ENCODE measurements at places on chromosomes 3 and 15.

- peaks cover 30% of the 10 kb centered on the region for H3K4me1 ChIP-seq
- no peaks in the 10 kb centered on the region for H3K27me3 ChIP-seq
- no peaks in the 10 kb centered on the region for H3K36me3 ChIP-seq
Observed at GRCh38 chr3:107416138-107416537, 38.9 kb downstream of the CCDC54 start.

- no peaks in the 10 kb centered on the region for H3K27me3 ChIP-seq
- H3K4me1 ChIP-seq, result peaks cover 27% of the 10 kb centered on the region
- DNase-seq, result no peak
- no peak overlapping the region for H3K4me3 ChIP-seq
- no peak overlapping the region for H3K27ac ChIP-seq
Observed at GRCh38 chr3:11551036-11551435, 92.7 kb downstream of the VGLL4 start.

DNA sequence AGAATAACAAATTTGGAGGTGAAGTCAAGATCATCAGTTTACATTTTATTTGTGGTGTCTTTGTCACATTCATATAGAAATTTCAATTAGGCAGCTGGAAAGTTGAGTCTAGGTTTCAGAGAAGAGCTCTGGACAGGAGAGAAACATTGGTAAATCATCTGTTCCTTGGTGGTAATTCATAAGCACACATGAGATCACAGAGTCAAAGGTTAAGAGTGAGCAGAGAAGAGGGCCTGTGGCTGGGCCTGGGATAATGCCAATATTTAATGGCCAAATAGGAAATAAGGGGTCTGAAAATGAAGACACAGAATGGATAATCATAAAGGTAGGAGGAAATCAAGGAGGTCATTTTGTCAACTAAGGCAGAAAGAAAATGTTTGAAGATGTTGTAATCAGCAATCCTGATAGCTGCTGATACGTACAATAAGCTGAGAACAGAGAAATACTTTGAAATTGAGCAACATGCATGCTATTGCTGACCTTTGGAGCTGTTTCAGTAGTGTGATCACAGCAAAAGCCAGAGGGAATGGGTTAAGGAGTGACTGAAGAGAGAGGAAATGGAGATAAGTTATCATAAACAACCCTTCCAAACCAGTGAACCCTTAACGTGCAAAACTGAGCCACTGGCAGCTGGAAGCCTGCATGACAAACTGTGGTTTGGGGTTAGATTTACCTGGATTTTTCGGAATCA is 692.8 kb downstream of the AGBL1 start:
- H3K4me3 ChIP-seq, result no peak overlapping the region
- no peaks in the 10 kb centered on the region for H3K4me1 ChIP-seq
- DNase-seq, result no peak

- no peaks in the 10 kb centered on the region for H3K4me1 ChIP-seq
- H3K36me3 ChIP-seq, result no peaks in the 10 kb centered on the region
- H3K27me3 ChIP-seq, result no peaks in the 10 kb centered on the region
- no peak overlapping the region for H3K27ac ChIP-seq
- DNase-seq, result no peak
Observed at GRCh38 chr15:54675241-54675640, 521.5 kb downstream of the RSL24D1 start.

DNA sequence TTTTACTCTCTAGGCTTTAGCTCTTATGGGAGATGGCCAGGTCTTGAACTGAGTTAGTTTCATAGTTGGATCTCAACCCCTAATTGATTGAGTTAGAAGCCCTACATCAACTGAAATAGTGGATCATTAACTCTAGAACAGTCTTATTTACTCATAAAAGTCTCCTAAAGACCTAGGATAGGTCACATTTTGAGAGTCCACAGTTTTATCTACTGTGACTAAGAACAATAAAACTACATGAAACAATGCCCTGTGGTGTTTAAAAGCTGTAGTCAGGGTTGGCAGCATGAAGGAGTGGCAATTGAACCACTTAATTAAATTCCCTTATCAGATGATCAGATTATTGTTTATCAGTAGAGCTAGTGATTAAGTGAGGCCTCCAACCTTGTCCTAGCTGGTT is 22.2 kb upstream of the IDH2 start:
- H3K4me1 ChIP-seq, result no peaks in the 10 kb centered on the region
- no peaks in the 10 kb centered on the region for H3K36me3 ChIP-seq
- peaks cover 16% of the 10 kb centered on the region for H3K27me3 ChIP-seq
- DNase-seq, result no peak

DNA sequence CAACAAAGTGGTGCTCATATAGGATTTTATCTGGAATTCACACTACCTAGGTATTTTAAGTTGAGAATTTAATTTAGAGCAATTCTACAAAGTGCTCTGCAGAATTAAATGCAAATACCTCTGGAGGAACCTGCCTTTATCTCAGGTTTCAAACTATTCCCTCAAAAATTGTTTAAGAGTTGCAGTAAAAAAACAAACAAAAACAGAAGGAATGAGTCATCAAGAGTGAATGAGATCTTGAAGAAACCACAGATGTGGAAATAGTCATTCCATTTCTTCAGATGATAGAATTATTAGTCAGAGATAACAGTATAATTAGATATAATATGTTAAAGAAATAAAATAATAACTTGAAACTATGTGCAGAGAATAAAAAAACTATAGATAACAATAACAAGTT is 80.8 kb upstream of the SCN5A start:
- H3K36me3 ChIP-seq, result no peaks in the 10 kb centered on the region
- no peak overlapping the region for H3K27ac ChIP-seq
- peaks cover 16% of the 10 kb centered on the region for H3K27me3 ChIP-seq
- peaks cover 8% of the 10 kb centered on the region for H3K4me1 ChIP-seq
- no peak overlapping the region for H3K4me3 ChIP-seq

GRCh38 chr15:63323798-63324563 is 46.6 kb downstream of the APH1B start:
- no peak overlapping the region for H3K4me3 ChIP-seq
- no peak overlapping the region for H3K27ac ChIP-seq
- DNase-seq, result no peak
- H3K4me1 ChIP-seq, result no peaks in the 10 kb centered on the region
- H3K36me3 ChIP-seq, result peaks cover 8% of the 10 kb centered on the region

DNA sequence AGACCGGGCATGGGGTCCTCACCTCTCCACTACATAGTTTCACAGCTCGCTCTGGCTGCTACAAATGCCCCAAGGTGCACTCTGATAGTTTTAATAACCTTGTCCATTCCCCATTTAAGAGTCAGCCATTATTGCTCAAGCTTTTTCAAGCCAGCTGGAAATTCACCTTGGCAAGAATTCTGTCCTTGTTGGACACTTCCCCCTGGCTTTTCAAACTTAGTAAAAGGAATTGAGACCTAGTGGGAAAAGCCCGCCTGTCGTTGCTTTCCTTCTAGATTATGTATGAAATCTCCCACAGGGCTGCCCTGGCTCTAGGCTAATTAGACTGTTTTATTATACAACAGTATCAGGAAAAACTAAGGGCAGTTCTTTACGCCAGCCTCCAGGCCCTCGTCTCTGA is 293.7 kb upstream of the GADL1 start:
- no peaks in the 10 kb centered on the region for H3K27me3 ChIP-seq
- H3K36me3 ChIP-seq, result no peaks in the 10 kb centered on the region
- peaks cover 7% of the 10 kb centered on the region for H3K4me1 ChIP-seq
- DNase-seq, result no peak
- H3K27ac ChIP-seq, result no peak overlapping the region
- no peak overlapping the region for H3K4me3 ChIP-seq

DNA sequence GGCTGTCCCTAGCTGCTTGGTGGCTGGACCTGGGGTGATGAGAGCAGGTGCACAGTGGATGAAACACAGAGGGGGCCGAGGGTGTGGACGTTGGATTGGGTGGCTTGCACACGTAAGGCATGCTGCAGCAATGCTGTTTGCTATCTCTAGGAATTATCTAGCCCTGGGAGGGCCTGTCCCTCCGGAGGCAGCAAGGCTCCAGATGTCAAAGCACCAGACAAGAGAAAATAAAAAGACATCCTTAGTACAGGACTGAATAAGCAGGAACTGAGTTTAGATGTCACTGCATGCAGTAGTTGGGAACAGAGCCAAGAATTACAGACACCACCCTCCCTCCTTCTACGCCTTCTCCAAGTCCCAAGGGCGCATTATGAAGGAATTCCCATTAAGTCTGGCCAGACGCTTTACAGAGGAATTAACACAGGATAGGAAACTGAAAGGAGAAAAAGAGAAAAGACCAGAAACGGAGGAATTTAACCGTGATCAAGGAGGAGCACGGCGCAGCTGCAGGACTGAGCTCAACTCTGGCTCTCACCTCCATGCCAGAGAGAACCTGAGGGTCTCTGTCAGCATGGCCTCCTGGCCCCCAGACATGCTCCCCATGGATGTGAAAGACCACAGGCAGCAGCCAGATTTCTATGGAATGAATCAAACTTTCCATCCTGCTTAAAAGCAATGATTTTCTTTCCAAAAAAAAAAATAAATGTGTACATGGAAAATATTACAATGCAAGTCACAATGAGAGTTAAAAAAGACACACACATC is 13.8 kb downstream of the ATP10A start:
- no peak overlapping the region for H3K27ac ChIP-seq
- H3K4me3 ChIP-seq, result no peak overlapping the region
- DNase-seq, result no peak
- no peaks in the 10 kb centered on the region for H3K27me3 ChIP-seq
- H3K4me1 ChIP-seq, result no peaks in the 10 kb centered on the region

- H3K4me1 ChIP-seq, result peaks cover 13% of the 10 kb centered on the region
- no peaks in the 10 kb centered on the region for H3K27me3 ChIP-seq
- H3K27ac ChIP-seq, result no peak overlapping the region
- H3K36me3 ChIP-seq, result no peaks in the 10 kb centered on the region
Observed at GRCh38 chr3:102457644-102458043, 22.8 kb downstream of the ZPLD1 start.

DNA sequence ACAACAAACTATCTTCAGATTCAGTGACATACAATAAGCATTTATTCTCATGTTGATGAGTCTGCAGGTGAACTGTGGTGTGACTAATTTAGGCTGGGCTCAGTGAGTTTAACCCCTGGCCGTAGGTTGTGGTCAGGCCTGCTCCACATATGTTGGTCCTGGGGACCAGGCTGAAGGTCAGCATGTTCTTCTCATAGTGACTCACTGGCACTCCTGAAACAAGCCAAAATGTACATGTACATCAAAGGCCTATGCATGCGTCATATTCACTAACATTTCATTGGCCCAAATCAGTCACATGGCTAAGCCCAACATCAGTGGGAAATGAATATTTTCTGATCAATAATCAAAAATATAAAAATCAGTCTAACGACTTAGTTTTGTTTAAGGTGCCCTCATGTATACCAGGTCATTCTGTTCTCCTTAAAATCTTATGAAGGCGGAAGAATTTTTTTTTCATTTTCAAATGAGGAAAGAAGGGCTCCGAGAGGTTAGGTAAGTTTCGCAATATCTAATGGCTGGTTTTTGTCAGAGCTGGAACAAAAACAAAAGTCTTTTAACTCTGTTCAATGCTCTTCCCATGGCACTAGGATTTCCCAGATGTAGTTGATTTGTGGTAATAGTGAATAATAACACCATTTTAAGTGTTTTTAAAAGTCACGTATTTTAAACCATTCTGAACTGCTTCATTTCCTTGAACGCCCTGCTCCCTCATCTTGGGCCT is 148.5 kb downstream of the MFSD1 start:
- no peak overlapping the region for H3K27ac ChIP-seq
- H3K4me3 ChIP-seq, result no peak overlapping the region
- H3K36me3 ChIP-seq, result no peaks in the 10 kb centered on the region
- no peaks in the 10 kb centered on the region for H3K4me1 ChIP-seq
- peak; percentile 23 for DNase-seq

GRCh38 chr15:79084308-79084968 is 6.1 kb downstream of the RASGRF1 start:
- H3K27me3 ChIP-seq, result peaks cover 75% of the 10 kb centered on the region
- no peaks in the 10 kb centered on the region for H3K4me1 ChIP-seq
- no peak for DNase-seq
- H3K27ac ChIP-seq, result no peak overlapping the region

DNA sequence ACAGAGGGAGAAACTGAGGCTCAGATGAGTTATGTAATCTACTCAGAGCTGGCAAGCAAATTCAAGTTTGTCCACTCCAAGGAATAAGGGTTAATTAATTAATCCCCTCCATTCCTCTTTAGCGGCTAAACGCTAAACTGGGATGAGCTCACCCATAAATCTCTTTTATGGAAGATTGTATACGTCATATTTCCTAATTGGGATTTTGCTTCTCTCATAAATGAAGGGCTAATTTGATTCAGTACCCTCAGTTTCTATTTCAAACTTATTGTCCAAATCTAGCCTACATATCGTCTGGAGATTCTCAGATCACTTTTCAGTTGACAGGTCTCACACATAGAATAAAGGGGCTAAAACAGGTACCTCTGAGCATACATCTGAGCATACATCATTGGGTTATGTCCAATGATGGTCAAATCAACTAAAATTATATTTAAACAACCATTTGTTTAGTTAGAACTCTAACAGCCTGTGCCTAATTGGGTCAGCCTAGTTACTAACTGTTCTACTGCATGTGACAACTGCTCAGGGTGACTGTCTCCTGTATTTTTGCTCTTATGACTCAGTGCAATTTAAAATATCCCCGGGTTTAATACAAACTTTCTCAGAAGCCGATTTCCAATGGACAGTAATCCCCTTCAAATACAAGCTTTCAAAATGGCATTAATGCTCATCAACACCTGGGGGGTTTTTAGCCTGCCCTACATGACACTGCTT is 57.6 kb upstream of the PLXND1 start:
- peaks cover 25% of the 10 kb centered on the region for H3K4me1 ChIP-seq
- H3K27ac ChIP-seq, result peak overlapping the region; percentile 68
- H3K27me3 ChIP-seq, result no peaks in the 10 kb centered on the region

DNA sequence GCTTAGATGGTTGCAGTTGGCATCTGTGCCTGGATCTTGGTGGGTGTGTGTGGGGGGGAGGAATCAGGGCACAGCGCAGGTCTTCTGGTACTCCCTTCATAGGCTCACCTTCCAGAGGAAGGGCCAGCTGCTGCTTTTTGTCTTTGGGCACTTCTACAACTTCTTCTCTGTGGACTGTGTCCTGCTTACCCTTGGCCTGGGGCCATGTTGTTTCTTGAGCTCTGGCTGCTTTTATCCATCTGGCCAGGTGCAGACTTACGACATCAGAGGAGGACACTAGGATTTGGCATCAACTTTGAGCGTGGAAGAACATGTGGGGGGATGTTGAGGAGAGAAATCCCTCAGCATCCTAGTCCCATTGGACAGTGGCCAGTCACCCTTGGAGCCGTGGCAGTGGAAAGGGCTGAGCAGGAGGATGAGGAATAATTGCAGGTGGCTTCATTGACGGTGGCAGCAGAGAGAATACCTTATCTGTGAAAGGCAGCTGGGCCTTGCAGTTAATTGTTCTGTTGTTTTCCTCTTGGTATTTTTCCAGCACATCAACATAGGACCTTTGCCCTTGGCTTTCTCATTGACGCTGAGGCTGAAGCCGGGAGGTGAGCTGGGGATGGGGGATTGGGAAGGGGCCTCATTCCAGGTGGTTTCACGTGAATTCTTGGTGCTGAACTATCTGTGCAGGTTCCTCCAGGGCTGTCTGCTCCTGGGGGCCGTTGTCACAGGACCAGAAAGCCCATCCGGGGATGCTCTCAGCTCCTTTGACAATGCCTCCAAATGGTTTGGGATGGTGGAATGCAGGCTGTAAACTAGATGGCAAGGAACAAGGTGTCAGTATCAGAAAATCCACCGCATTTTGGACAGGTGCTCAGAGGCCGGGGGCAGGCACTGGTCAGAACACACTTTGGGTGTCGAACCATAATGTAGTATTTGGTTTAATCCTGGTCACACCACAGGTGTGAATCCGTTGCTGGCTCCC is 9.7 kb downstream of the EPHB1 start:
- no peaks in the 10 kb centered on the region for H3K36me3 ChIP-seq
- no peak for DNase-seq
- no peak overlapping the region for H3K27ac ChIP-seq
- no peak overlapping the region for H3K4me3 ChIP-seq
- H3K27me3 ChIP-seq, result peaks cover 8% of the 10 kb centered on the region

Measured in MCF 10A (cell line).